ENCODE measurements at places on chromosomes 3 and 15.

DNA sequence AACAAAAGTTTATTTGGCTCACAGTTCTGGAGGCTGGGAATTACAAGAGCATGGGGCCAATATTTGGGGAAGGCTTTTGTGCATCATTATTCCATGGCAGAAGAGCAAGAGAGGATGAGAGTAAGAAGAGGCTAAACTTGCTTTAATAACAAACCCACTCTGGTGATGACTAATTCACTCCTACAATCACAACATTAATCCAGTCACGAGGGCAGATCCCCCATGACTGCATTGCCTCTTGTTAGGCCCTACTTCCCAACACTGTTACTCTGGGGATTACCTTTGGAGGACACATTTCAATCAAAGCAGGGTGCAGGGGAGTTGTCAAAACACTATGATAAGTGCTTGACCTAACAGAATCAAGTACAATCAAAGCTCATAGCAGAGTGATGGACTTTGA is 181.7 kb downstream of the BBX start:
- DNase-seq: no peak

DNA sequence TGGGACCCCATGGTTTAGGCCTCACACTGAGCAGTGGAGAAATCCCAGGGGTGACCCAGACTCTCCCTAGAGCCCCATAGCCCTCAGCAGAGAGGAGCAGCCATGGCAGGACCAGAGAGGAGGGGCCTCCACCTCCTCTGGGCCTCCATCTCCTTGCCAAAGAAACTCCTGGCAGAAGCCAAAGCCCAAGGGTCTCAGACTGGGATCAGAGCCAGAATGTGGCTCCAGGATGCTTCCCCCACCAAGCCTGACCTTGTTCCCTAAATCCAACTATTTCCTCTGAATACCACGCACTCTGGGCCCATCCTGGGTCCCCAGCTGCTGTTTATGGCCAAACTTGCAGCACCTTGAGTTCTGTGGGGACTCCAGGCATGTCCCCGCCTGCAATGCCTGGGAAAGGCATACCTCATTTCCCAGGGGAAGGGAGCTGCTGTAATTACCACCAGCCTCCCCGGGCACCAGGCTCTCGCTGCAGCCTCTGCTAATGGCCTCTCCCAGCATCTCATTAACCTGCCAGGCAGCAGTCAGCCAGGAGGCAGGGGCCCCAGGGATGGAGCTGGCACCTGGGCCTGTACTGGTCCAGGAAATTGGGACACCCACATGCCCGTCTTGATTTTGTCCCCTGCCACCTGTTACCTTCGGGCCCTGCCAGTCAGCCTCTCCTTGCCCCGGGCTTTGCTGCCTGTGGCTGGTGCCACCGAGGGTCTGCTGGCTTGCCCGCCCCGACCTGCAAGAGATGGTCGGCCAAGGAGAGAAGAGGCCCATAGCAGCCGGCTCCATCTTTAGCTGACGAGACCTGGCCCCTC is 4.6 kb downstream of the CCDC9B start:
- no peak for DNase-seq

DNA sequence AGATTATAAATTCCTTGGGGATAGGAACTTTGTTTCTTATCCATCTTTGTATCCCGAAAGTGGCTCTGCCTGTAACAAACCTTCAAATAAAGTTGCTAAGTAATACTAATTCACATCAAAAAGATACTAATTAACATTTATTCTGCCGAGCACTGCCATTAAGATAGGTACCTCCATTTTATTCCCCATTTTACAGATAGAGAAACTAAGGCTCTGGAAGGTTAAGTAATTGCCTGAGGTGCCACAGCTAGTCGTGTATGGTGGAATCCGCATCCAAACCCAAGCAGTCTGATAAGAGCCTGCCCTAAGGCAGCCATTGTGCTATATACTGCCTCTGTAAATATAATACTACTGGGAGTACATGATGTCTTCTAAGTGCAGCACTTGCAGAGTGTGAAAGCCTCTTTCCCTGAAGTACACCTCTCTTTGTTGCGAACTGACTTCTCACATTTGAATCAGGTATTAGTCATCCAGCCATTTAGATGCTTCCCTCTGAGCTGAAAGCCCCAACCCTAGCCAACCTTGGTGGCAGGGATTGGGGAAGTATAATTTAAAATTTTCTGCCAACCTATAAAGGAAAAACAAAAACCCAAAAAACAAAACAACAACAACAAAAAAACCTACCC is 78.5 kb upstream of the CHD2 start:
- DNase-seq: no peak

DNA sequence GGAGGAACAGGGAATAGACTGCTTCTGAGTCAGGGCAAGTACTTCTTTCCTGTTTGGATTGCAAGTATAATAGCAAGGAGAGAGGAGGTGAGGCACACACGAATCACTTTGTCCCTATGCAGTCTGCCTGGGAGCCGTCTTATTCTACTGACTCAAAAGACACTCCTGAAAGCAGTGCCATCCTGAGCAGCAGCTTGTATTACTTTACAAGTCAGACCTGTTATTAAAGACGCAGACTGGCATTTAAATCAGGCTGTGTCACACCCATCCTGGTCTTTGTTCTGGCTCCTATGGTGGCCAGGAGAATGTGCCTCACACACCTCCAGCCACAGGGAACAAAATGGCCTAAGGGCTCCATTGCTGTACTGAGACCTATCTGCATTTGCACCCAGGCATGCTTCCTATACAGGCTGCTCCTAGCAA is 17.9 kb upstream of the SQOR start:
- DNase-seq: no peak

- DNase-seq: no peak
Measured at GRCh38 chr3:9108876-9109567, 140.4 kb downstream of the SRGAP3 start.

DNA sequence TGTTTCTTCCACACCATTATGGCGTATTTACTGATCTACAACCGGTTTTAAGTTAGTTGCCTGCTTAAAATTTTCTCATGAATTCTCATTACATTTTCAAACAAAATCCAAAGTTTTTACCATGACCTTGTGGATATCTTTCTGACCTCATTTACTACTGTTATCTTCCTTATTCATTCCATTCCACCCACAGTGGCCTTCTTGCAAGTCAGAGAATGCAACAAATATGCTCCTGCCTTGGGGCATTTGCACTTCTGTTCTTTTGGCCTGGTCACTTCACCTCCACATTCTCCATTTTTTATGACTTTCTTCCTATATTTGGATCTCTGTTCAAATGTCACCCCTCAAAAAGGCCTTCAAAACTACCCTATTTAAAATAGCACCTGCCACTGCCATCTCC is 8.8 kb upstream of the SLC15A2 start:
- DNase-seq: no peak

Measured in left colon (tissue), 2 donors.